ENCODE measurements at places on chromosomes 2 and 18. TPM values are rescaled to one million over a fixed set of nuclear protein-coding genes. Genes with fewer than 3 reads are reported as not detected.

Gene ASPRV1
- 1.8 TPM for total RNA-seq

DNA sequence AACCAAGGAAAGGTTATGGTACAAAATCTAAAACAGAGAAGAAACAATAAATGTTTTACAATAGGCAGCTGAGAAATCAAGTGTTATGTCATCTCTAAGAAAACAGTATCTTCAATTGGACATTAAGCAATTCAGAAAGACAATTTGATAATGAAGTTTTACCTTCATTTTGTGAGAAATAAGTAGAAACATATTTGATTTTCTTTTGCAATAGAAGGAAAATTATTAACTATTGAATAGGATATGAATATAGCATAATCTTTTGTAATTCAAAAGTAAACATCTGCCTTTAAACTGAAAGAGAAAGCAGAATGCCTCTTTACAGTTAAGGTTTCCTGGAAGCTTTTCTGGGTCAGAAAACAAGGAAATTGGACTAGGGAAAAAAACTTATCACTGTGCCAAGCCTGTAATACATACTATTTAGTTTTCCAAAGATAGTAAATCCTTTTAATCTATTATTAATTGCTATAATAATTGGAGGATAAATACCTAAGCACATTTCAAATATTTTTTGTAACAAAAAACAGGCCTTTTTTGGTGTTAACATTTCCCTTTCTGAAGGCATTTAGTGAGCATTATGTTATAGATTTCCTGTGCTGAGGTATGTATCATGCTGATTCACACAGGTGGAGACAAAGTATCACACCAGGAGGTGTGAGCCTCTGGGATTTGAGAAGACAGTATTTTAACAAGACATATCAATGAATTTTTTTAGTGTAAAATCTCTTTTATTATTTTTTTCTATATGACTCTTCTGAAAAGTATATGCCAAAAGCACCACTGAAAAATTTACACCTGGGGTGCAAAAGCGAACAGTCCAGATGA is 947.0 kb upstream of the CDH2 start:
- DNase-seq: no peak

DNA sequence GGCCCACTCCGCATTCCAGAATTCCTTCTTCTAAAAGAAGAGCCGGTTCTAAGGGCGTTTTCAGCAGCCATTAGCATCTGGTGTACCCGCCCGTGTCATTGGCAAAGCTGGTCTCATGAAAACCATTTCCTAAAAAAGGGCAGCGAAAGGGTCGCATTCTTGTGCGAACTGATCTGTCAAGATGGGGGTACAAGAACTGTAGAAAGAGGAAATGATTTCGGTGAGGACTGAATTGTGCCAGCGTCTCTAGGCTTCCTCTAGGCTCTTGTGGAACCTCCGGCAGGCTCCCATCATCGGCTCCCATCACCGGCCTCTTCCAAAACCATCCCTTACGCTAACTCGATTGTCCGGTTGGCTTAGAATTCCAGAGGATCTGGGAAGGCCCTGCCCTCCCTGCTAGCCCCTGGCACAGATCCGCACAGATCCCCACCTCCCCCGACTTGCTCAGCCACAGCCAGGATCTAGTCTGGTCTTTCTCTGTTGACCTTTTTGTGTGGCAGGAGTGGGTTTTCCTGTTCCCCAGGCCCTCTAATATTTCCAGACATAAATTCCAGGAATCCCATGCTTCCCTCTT is 1.3 kb downstream of the RAB31 start:
- no peak for DNase-seq

- no peak for DNase-seq
Measured at GRCh38 chr2:85852152-85852840, 36.5 kb downstream of the ST3GAL5 start.

DNA sequence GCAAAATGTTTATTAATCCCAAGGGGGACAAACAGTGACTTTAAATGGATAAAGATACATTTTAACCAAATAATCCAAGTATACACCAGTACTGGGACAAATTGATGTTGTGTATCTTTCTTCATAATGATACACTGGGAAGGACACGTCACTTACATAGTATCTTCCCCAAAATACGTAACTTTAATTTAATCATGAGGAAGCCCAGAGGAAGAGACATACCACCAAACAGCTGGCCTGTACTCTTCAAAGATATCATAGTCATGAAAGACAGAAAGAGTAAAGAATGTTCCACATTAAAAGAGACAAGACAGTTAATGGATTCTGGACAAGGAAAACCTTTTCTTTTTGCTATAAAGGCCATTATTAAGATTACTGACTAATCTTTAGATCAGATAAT is 37.1 kb downstream of the AGFG1 start:
- no peak for DNase-seq

- no peak for DNase-seq
Measured at GRCh38 chr2:172484253-172484652, 56.9 kb downstream of the ITGA6 start.

Gene SLC4A3
- 15.8 TPM for total RNA-seq
